ENCODE measurements at places on chromosomes 7 and 10.
A peak's percentile ranks its signal among the peaks of the same experiment; 100 is the strongest.

DNA sequence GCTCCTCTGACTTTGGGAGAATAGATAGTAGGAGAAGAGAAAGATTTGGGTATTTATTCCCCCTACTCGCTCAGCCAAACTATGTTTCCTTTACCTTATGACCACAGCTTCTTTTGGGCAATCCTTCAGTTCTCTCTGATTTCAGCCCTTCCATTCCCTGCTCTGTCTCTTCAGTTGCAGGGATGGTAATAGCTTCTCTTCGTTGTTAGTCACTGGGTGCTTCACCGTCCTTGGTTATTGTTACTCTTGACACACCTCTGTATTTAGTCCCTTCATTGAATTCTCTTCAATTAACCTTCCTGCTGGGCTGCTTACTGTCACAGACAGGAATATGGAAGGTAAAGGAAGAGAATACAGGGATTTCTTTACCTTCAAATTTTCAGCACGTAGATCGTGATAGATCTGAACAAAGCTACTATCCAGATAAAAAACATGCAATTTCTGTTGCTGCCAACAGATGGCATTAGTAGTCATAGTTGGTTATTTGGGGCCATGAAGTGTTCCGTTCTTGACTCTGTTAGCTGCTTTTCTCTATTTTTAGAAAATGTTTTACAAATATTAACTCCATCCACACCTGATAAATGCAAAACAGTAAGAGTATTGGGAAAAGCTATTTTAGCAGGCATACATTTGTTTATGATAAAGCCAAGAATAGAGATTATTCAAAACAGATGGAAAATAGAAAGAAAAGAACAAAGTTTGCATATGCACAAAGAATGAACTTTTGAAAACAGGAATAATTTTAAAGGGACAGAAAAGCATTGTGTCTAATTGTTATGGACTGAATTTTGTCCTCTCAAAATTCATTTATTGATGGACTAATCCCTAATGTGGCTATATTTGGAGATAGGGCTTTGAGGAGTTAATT is 14.0 kb upstream of the PTTG1IP2 start:
- DNase-seq = peak; percentile 10

DNA sequence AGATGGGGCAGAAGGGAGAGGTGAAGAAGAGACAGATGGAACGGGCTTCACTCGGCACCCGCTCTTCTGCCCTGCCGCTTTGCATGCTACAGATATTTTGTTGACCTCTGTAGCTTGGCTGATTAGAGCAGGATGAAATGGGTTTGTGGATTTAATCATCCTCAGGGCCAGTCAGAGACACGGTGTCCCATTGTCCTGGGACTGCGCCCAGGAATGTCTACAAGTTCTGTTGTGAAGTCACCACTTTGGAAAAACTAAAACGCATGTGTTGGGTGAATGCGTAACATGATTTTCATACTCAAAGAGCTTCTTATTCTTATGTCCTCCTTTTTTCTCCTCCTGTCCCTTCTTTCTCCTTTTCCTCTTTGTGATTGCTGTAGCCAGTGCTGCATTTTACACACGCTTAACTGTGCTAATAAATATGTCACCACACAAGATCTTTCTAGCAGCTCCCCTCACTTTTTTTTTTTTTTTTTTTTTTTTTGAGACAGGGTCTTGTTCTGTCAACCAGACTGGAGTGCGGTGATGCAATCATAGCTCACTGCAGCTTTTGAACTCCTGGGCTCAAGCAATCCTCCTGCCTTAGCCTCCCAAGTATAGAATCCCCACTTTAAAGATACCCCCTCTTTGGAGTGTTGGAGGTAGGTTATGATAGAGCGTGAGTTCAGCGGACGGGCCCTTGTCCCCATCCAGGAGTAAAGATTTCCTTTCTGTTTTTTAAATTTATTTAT is 3.4 kb downstream of the CPA4 start:
- DNase-seq = no peak

GRCh38 chr7:67588631-67589030 is 592.0 kb downstream of the TYW1 start:
- no peak for DNase-seq

DNA sequence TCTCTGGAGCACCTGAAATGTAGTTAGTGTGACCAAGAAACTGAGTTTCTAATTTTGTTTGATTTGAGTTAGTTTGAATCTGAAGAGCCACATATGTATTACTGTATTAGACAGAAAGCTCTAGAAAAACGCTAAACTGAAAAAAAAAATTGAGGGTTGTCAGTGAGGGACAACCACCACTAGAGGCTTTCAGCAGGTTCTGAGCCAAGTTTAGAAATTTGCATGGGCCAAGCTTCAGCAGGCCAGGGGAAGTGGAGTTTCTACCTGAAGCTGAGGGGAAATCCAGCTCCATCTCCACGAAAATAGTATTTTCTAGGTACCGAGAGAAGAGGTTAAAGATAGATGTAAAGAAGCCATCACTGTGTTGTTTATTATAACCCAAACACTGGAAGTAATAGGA is 77.9 kb upstream of the PLXNA4 start:
- no peak for DNase-seq

- DNase-seq = no peak
Measured at GRCh38 chr10:12595936-12596576, 246.7 kb downstream of the CAMK1D start.

- peak; percentile 26 for DNase-seq
Measured at GRCh38 chr10:63819753-63820329, 298.6 kb downstream of the REEP3 start.
